ENCODE measurements at places on chromosomes 2 and 18. TPM values are rescaled to one million over a fixed set of nuclear protein-coding genes. Genes with fewer than 3 reads are reported as not detected.

CELF4 gene
- total RNA-seq, result 1.6 TPM

NCL gene
- total RNA-seq, result 172 TPM

INPP5D gene
- 42.0 TPM for total RNA-seq

SLC11A1 gene
- total RNA-seq, result not detected

KATNAL2 gene
- 12.1 TPM for total RNA-seq

FECH gene
- 0.58 TPM for total RNA-seq

CAPN14 gene
- not detected for total RNA-seq

NPAS2 gene
- total RNA-seq, result 76.5 TPM

LRP2 gene
- not detected for total RNA-seq

MYL1 gene
- not detected for total RNA-seq

PROM2 gene
- total RNA-seq, result 370 TPM

SCN2A gene
- 1.3 TPM for total RNA-seq

HMSD gene
- not detected for total RNA-seq

FRZB gene
- 13.6 TPM for total RNA-seq

AQP12A gene
- not detected for total RNA-seq

VIL1 gene
- total RNA-seq, result 12.9 TPM

KCNG2 gene
- total RNA-seq, result not detected

ALKAL2 gene
- total RNA-seq, result 5.9 TPM

SIX3 gene
- not detected for total RNA-seq

ACADL gene
- total RNA-seq, result not detected

SERPINB2 gene
- total RNA-seq, result not detected

CDK15 gene
- 3.6 TPM for total RNA-seq

CLEC4F gene
- total RNA-seq, result 0.37 TPM

UGT1A6 gene
- total RNA-seq, result 184 TPM

All from stomach (tissue), 19 donors.